ENCODE measurements at places on chromosomes 7 and 10.

DNA sequence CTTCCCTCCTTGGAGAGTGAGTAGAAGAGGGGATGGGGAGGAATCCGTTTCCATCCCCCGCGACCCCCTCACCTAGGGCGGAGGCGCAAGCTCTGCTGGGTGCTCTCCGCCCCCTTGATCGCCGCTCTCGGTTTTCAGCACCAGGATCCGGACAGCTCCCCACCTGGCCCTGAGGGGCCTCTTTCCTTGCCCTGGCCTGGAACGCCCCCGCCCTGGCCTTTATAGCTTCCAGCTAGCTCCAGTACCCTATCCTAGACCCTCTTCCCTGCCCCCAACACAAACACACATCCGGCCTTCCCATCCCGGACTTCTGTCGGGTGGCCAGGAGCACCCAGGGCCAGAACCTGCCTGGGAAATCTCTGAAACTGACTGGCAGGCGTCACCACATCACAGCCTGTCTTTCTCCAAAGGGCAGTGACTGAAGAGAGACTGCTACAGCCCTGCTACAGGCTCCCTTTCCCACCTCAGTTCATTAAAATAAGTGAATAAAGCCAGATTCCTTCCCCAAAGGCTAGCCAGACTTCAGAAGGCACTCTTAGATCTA, 72.3 kb upstream of the LEP start:
- ATAC-seq, result no peak

DNA sequence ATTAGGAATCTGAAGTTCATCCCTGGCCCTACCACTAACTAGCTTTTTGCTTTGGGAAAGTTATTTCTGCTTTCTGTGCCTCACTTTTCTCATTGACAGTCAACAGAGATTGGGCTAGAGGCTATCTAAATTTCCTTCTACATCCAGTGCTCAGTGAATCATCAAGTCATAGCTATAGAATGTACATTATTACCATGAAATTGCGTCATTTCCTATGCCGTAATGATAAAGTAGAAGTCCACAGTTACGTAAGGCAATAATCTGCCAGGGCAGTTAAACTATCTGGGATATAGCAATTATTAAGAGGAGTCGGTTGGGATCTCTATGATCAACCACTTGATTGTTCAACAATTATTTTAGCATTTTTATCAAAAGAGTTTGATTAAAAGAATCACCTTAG, 64.4 kb downstream of the ITGB8 start:
- no peak for ATAC-seq

GRCh38 chr10:32159264-32159663, 103.0 kb upstream of the KIF5B start:
- no peak for ATAC-seq

GRCh38 chr7:158802535-158803366, 26.6 kb downstream of the ESYT2 start:
- ATAC-seq, result no peak

DNA sequence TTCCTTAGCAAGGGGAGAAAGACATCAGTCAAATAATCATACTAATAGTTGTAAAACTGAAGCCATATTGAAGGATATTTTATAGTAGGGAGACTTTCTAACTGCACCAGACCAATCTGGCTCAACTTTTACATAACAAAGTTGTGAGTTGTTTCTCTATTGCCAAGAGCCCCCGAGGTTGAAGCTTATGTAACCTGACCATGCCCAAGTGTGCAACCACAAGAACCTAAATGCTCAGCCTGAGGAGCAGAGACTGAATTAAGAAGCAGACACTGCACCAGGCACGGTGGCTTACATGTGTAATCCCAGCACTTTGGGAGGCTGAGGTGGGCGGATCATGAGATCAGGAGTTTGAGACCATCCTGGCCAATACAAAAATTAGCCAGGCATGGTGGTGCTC, 77.3 kb upstream of the ARMC3 start:
- ATAC-seq, result no peak

GRCh38 chr7:105521027-105521716, 899 bp downstream of the PUS7 start:
- peak; percentile 70 for ATAC-seq

DNA sequence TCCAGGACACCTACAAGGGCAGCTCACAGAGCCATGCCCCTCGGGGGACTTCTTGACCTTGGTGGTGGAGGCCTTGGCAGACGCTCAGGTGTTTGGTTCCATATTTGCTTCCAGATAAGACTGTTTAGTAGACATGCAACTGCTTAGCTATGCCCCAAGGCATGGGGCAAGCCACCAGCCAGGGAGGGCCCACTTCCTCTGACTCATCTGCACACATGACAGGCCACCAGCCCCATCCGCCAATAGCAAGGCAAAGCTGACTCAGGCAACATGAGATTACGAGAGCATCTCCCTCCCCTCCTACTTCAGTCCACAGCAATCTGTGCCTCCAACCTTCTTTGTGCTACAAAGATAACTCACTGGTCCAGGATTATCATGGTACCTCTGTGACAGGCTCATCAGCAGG, 54.9 kb downstream of the KCNMA1 start:
- no peak for ATAC-seq

DNA sequence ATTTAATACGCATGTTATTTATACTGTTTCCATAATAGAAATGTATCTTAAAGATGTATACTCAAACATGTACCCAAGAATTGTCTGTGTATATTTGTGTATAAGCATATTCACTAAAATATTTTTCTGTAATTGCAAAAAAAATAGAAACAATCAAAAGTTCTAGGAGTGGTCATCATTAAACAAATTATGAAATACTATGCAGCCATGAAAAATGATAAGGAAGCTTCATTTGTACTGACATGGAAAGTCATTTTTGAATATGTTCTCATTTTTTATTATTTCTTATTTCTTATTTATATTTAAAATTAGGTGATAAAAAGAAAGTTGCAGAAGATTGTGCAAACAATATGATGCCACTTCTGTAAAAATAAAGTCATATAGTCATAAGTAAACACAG, 400.0 kb upstream of the AUTS2 start:
- no peak for ATAC-seq

DNA sequence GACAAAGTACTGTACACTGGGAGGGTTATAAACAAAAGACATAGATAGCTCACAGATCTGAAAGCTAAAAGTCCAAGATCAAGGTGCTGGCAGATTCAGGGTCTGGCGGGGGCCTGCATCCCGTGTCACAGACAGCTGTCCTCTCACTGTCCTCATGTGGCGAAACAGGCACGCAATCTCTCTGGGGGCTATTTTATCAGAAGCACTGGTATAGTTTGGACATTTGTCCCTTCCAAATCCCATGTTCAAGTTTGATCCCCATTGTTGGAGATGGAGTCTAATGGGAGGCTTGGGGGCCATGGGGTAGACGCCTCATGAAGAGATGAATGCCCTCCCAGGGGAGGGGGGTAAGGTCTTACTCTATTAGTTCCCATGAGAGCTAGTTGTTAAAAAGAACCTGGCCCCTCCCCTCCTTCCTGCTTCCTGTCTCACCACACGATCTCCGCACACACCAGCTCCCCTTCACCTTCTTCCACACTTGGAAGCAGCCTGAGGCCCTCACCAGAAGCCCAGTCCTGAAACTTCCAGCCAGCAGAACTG, 72.5 kb upstream of the UCN3 start:
- ATAC-seq, result no peak

DNA sequence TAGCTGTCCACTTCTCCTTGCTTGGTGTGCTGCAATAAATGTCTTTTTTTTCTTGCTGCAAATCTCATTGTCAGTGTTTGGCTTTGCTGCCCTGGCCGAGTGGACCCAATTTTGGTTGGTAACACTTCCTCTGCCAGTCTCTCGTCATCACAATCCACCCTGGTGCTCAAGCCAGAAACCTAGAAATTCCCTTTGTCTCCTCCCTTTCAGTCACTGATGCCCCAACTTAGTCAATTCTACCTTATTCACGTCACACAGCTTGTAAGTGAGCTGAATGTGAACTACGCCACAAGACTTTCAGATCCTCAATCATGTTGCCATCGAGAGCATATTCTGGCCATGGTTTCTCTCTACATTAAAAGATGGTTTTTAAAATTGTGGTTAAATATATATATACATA, 13.0 kb upstream of the FRA10AC1 start:
- peak; percentile 93 for ATAC-seq

All from stimulated activated memory B cell treated with anti-CD40 and anti-IgM and Interleukin-4, amounts not matched to agents 10 μg/mL and 1 μg/mL and 100 μg/mL, for 72 hours (primary cell).